ENCODE measurements at places on chromosomes 1 and 21. TPM values are rescaled to one million over a fixed set of nuclear protein-coding genes. Genes with fewer than 3 reads are reported as not detected.

Gene C2CD4D
- total RNA-seq = 0.85 TPM

- no peak for DNase-seq
These were observed 2.1 kb upstream of the PLA2G2C start for GRCh38 chr1:20188455-20188817.

GRCh38 chr21:29896884-29897283, 42.9 kb downstream of the GRIK1 start:
- no peak for DNase-seq

GRCh38 chr1:6041432-6042062, 4.1 kb upstream of the KCNAB2 start:
- DNase-seq = peak; percentile 37

GRCh38 chr1:217363319-217363718, 267.6 kb downstream of the GPATCH2 start:
- no peak for DNase-seq

Gene HTR6
- total RNA-seq = not detected
